ENCODE measurements at places on chromosomes 4 and X.

GRCh38 chr4:152309418-152309817, 226.5 kb downstream of the FBXW7 start:
- no peak for DNase-seq

GRCh38 chrX:109774706-109775105, 41.6 kb upstream of the ACSL4 start:
- no peak for DNase-seq

DNA sequence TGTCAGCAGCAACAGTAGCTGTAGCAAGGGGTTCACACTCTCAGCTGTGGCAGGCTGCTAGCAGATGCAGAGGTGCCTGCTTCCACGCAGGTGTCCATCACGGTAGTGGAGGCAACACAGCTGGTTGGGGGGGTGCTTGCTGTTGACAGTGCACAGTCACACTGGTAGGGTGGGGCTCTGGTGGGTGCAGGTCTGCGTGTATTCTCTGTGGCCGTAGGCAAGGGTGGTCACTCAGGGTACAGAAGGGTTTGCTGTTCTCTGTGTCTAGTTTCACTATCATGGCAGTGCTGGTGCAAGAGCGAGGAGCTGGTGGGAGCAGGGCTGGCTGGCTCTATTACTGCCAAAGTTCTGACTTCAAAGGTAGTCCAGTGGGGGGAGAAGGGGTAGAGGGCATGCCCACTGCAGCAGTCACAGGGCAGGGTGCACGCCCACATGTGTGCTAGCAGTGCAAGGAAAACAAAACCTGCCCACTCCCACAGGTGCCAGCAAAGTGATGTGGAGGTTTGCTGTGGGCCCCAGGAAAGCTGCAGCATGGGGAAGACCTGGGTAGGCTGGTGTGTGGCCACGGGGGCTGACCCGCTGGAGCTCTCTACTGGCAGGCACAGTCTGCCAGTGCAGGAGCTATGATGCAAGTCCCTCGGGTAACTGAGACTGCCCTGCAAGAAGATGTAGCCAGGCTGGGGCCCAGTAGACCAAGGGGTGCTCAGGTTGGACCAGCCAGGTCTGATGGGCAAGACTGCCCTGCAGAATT, 21.6 kb upstream of the WDR17 start:
- no peak for DNase-seq

DNA sequence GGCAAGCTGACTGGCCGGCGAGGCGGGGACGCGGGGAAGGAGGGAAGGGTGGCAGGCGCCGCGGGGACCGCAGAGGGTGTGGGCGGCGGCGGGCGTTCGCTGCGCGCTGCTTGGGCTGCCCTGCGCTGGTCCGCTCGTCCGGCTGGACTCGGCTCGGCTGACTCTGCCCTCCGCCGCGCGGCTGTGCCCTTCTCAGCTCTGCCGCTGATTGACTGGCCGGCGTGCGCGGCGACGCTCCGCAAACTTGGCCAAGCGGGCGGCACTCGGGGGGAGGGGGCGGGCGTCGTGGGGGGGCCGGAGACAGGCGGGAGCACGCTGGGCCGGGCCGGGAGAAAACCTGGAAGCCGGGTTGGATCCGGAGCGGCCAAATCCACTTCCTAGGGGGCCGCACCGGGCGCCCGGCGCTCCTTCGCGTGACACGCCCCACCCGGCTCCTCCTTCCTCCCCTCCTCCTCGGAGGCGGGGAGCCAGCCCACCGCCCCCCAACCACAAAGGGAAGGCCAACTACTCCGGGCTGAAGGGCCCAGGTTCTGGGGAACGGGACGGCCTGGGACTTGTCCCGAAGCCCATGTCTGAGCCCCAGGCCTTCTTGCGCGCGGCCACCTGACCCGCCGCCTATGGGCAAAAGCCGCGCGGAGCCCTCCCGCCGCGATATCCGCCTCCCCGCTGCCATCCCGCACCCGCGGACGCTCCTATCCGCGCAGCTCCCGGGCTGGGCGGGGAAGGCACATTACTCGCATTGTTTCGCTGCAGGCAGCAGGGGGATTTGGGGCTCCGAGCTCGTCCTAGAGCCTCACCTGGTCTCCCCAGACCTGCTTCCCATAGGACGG, at the start of gene GPC4:
TSS of gene GPC4 (minus strand) at position 214 of the 830 bp plus-strand sequence. CDS start 524 bp downstream, outside the sequence.
- DNase-seq, result peak; percentile 4

- DNase-seq, result no peak
Measured at GRCh38 chr4:60945641-60946040, 254.5 kb upstream of the ADGRL3 start.

DNA sequence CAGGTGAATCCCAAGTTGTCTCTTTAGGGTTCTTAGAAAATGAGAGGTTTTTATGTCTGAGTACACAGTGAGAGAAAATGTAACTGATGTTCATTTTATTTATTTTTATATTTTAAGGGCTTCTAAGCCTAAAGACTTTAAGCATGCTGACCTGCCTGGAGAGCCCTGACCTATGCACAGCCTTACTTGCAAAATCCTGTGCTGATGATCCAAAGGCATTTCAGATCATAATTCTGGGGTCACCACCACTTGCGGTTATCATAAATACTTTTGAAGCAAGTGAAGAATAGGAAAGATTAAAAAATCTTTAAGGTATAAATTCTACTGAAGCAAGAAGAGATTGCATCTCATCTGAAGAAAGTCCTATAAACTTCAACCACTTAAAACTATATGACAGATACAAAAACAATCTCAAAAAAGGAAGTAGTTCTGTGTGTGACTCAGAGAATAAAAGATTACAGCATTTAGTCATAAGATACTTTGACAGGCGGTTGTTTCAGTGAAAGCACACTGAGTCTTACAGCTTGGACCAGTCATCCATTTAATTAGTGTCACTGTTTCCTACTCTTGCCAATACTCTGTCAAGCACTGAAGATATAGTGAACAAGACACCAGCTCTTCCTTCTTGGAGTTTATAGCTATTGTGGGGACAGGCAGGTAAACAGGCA, 245.2 kb upstream of the DIPK2B start:
- DNase-seq, result no peak

- DNase-seq, result no peak
Measured at GRCh38 chr4:147307896-147308674, 172.8 kb upstream of the EDNRA start.

DNA sequence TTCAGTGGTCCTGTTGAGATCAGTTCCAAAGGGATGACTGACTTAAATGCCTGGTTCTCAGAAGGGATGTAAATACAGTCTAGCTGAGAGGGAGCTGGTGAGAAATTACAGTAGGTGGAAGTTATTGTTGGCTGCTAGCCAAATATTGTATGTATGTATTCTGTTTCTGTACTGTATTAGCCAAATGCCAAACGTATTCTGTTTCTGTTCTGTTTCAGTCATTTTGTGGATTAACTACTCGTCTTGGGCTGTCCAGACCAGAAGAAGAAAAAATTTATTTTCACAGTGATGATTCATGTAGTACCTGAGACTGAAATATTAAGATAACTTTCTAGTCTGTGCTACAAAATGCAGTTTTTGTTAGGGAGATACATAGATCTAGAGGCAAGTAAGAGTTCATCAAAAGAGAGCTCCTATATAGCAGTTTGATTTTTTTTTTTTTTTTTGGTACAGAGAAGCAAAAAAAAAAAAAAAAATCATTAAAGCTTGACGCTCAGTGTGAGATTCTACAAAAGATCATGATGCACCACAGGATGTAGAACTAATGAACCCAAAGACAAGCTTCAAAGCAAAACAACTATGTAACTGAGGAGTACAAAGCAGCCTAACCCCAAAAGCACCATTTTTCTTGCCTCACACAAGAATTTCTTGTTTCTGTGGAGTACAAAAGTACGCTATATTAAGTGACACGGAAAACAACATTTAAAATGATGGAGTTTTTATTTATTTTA, 54.8 kb downstream of the CASP6 start:
- DNase-seq, result no peak

DNA sequence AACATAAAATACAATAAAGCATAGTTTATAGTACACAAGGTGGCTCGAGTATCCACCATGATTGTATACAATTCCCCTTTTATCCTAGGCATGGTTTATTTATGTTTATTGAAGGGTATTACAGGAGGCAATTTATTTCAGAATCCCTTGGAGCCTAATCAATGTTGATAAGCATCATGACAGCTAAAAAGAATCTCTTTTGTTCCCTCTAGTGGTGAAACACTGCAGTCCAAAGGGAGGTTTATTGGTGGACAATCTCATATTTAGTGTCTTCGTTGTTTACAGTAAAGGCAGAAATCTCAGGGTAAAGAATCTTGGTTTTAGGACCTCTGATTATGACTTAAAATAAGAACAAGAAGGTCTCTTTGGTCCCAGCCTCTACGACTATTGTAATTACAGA, 1712.5 kb downstream of the C4orf33 start:
- no peak for DNase-seq

GRCh38 chr4:16764622-16765021, 133.8 kb downstream of the LDB2 start:
- DNase-seq, result no peak

GRCh38 chr4:144655491-144655890, 9.5 kb downstream of the HHIP start:
- no peak for DNase-seq

- DNase-seq, result no peak
Measured at GRCh38 chr4:37431417-37431743, 186.8 kb downstream of the NWD2 start.

GRCh38 chr4:181731900-181732299, 511.3 kb upstream of the TENM3 start:
- no peak for DNase-seq

DNA sequence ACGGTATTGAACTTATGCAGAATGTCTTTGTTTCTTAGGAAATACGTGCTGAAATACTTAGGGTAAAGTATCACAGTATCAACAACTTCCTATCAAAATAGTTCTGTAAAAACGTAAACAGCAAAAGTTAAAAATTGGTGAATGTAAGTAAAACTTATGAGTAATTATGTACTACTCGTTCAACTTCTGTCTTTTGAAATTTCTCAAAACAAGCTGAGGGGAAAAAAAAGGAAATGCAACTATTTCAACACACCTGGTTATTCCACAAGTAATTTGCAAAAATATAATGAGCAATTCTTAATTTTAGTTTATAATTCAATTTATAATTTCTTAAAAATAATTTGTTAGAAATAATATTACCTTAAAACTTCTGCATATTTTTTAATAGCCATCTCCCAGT, 8.3 kb downstream of the PPID start:
- no peak for DNase-seq

- no peak for DNase-seq
Measured at GRCh38 chr4:47084111-47084510, 52.7 kb downstream of the GABRB1 start.

GRCh38 chr4:36414248-36414647, 132.8 kb downstream of the DTHD1 start:
- DNase-seq, result no peak

DNA sequence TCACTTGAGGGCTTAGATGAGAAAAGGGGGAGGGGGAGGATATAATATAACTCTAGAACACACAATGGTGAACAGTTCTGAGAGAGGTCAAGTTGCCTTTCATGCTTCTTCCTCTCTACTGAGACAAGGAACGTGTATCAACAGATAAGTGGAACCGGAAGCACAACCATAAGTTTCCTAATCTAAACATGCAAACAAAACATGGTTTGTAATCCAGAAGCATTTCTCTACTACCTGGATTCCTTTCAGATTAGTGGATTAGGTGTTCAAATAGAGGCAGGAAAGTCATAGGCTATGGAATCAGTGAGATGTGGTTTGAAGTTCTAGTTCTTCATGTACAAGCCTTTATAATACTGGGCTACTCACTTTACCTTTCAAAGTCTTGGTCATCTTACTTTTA, 460.6 kb downstream of the IDS start:
- DNase-seq, result no peak

All from stimulated activated CD4-positive, alpha-beta T cell treated with anti-CD3 and anti-CD28 coated beads, Interleukin-15, amount 100 ng/mL, for 24 hours (primary cell).